ENCODE measurements at places on chromosomes 1 and 21.

GRCh38 chr21:21818898-21819297 is 820.7 kb downstream of the NCAM2 start:
- DNase-seq = no peak

GRCh38 chr1:231618609-231619256 is 7.9 kb upstream of the DISC1 start:
- no peak for DNase-seq

DNA sequence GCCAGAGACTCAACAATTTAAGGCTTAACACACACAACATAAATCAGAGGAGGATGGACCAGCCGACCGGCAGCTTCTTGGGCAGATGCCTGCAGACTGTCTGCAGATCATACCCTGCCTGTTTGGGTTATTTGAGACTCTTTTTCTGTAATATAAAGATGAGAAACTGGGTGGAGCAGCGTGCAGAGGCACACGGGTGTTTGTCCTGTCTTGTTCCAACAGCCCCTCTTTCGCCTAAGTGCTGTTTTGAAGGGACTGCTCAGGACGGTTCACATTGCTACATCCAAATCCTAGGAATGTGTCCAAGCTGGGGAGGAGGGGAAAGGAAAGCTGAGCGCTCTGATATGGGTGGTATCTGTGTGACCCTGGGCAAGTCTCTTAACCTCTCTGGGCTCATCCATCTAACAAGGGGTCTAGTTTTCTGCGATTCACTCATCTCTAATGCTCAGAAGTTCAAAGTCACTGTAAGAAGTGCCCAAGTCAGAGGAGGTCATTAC is 149.9 kb downstream of the CLIC6 start:
- no peak for DNase-seq

DNA sequence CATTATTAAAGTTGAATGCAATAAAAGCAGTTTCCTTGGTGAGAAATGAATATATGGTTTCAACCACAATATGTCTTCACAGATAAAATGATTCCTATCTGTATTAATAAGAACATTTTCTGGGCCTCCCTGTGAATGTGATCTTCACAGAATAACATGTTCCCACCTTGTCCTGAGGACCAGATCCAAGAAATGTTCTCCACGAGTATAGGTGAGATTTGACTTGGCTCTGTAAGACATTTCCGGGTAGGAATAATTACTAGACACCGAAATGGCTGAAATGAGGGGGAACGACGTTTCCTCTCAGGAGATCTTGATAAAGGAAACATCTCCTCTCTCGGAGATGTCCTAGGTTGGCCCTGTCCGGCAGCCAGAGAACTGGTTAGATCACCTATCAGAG is 61.4 kb downstream of the CLIC6 start:
- DNase-seq = no peak

GRCh38 chr1:9827558-9828185 is 3.9 kb upstream of the CLSTN1 start:
- no peak for DNase-seq

GRCh38 chr1:7705048-7705907 is 65.8 kb upstream of the VAMP3 start:
- DNase-seq = no peak

DNA sequence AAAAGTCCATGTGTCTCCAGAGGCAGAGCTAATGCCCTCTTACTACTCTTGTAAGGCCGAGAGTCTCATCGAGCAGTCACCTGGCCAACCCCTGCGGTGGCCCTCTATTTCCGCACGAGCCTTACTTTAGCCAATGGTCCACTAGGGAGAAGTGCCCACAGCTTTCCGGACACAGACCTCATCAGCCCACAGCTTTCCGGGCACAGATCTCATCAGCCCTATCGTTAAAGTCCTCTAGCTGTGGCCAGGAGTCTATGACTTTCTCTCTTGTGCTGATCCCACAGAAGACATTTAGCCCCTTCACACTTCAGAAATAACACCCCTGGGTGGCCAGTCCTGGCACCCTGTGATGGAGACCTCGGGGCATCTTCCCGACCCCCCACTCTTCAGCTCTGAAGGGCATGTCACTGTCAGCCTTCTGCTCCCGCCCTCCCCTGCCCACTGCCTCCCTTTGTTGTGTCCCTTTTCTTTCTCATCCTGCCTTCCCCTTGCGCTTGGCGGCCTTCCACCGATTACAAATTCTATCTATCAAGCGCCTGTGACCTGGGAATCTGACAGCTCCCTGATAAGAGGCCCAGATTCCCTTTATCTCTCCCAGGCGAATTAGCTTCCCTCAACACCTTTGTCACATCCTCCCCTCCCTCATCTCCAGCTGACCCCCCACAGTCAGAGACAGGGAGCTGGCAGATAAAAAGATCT is 161.0 kb downstream of the PLXNA2 start:
- DNase-seq = no peak

GRCh38 chr1:207017615-207018559 is 14.7 kb downstream of the C1orf116 start:
- DNase-seq = no peak

DNA sequence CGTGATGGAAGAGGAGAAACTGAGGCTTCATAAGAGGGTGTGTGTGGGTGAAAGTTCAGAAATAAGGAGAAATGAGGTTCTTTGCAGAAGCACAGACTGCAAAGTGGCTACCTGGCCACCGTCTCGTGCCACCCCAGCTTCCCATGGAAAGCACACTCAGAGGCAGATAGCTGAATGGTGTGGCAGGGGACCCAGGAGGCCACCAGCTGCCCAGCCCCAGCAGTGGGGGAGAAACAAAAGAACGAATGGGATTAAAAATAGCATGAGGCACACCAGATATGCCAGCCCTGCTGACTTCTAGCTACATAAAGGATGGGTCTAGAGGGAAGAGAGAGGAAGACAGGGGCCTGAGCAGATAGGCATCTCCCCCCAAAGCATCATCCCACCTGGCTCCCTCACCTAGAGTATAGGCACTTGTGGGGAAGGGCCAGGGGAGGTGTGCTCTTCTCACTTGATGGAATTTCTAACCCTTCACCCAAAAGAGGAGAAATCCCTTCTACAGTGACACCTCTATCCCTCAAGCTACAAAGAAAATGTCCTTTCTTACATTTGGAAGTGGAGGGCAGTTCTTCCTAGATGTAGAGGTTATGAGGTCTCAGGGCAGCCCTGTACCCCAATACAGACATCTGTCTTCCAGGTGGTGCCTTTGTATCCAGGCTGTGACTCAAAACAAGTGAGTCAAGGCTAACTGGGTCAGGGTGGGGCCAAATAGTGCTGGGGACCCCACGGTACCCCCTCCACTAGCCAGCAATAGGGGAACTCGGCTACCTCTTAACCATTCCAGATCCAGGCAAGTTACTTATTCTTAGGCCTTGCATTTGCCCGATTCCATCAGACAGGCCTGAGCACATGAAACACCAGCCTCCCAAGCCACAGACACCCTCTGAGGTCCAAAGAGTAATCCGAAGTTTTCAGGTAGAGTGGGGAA is 3.5 kb downstream of the HDGF start:
- DNase-seq = peak; percentile 30

DNA sequence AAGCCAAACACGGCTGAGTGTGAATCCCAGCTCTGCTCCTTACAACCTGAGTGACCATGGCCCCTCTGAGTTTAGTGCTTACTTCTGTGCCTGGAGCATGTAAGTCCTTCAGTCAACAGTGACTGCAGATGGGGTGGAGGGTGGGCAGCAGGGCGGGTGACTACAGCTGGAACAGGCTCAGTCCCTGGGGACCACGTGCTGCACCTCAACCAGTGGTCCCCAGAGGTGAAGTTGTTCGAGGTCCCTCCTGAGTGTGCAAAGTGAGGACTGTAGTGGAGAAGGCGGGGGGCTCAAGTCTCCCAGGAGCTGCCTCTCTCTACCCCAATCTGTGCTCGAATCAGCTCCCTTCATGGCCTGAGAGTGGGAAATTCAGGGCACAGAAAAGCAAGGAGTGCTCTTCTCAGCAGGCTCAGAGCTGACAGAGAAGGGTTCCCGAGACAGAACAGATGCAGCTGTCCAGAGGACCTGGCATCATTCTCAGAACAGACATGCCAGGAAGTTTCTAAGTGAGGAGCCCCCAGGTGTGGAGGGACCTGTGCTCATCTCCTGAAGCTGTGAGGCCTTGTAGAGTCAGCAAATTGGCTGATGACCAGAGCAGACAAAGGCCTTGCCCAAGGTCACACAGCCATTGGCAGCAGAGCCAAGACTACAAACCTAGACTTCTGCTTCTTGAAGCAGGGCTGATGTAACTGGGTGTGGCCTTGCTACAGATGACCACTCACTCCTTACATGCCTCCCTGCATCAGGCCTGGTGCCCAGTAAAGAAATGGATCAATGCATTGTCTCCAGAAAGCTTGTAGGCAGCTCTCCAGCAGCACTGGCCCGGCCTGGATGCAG is 61.7 kb upstream of the EDN2 start:
- DNase-seq = no peak

- no peak for DNase-seq
Observed at GRCh38 chr1:106621853-106622252, 434.6 kb upstream of the PRMT6 start.

- DNase-seq = no peak
Observed at GRCh38 chr1:187046293-187046692, 217.5 kb downstream of the PLA2G4A start.

DNA sequence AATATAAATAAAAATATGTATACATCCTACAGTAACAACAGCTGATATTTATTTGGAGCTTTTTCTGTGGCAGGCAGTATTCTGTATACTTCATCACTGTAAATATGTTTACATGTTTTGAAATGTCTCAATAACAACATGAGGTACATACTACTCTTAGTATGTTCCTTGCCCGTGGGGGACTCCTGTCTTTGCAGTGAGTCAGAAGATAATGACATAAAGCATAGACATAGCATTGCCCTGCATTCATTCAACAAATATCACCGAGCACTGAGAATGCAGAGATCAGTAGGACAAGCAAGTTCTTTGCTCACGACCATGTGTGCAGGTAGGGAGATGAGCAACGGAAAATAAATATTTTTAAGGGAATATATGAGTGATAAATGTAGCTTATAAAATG is 246.5 kb downstream of the LTN1 start:
- no peak for DNase-seq

DNA sequence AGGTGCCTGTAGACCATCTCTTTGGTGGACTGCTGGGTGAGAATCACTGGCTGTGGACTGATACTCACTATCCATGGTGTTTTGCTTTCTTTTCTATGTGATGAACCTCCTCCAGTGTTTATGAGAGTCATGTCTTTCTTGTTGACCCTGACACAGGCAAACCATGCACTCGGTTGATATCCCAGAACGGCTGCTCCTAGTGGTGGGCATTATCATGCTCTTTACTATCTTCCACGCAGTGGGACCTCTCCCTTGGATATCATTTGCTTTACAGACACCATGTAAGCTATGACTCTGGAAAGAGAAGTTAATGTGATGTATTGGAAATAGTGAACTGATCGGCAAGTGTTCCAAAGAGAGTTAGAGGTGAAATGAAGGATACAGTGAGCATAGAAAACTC is 1455.6 kb downstream of the BRINP3 start:
- DNase-seq = no peak

GRCh38 chr1:37858931-37859506 is 373 bp downstream of the MTF1 start:
- DNase-seq = peak; percentile 3

DNA sequence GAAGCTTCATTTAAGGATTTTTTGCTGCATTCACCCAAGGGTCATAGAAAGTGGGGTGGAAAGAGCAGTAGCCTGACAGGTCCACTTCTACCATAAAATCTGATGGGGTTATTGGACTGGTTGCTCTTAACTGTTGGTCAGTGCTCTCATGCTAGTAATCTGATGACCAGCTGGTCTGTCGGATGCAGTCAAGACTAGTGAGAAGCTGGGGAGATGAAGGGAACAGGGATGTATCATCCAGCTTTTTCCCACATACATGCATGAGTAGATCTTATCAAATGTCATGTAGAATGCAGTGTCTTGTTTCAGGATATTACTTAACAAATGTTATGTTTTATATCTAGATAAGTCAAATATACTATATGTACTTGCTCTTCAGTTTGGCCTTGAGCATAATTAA is 11.1 kb downstream of the ATP1B1 start:
- no peak for DNase-seq

DNA sequence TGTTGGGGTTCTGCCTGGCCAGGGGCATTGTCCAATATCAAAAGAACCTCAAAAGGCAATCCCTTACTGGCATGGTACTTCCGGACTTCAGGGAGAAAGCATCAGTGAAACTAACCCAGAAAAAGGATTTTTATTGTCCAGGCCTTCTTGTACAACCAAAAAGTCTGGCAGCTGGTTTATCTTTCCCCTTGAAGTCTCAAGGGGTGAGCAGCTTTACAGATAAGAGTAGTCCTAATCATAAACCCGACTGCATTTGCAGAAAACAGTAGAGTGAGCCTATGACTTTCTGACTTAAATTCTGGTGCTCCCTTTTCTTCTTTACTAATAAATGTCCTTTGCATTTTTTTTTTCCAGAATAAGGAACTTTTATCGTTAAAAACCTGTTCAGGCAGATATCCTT is 104.0 kb upstream of the CHRM3 start:
- DNase-seq = no peak

DNA sequence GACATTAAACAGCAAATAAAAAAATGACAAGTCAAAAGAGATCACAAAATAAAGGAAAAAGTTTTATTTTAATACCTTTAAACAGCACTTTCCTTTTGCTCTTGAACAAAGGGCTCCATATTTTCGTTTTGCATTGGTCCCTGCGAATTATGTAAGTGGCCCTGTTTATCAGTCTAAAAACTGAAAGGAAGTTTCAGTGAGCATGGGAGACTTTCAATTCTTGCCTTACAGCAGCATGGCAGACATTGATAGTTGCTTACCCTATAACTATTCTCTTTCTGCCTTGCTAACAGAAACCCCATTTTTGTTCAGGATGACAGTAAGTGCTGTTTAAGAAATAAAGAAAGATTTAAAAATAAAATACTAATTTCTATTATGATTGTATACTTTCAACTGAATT is 5.2 kb upstream of the SH3GLB1 start:
- no peak for DNase-seq

DNA sequence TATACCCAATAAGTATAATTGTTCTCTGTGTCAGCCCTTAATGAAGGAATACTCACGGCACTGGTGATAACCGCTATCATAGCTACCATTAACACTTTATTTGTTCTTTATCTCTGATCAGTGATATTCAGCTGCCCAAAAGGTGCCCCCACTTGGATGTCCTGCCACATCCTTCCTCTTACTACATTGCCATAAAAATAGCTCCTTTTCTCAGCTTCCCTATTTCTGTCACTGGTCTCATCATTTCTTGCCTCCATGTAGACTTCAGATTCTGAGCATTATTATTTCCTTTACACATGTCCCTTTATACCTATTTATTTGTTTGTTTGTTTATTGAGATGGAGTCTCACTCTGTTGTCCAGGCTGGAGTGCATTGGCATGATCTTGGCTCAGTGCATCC is 2.7 kb upstream of the RAB29 start:
- DNase-seq = no peak

GRCh38 chr1:232317350-232317749 is 312.6 kb downstream of the SIPA1L2 start:
- no peak for DNase-seq
